H1 (cell line): ENCODE measurements at places on chromosomes 3 and 15.
A peak's percentile ranks its signal among the peaks of the same experiment; 100 is the strongest.

DNA sequence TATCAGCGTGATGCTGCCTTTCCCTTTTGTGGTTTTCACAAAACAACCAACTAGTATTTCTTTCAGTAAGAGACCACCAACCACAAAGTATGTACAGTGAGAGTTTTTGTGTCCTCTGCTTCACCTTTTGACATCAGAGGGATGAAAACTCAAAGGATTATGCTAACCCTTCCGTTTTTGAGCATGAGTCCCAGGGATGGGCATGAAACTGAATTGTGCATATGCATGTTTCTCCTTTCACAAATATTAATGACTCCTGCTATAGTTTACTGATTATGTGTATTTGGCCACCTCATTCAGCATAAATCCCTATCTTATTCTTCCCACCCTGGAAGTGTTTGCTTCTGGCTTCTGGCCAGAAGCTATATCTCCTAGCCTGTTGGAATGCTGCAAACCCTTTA is 59.2 kb downstream of the RSRC1 start:
- no peak for DNase-seq

DNA sequence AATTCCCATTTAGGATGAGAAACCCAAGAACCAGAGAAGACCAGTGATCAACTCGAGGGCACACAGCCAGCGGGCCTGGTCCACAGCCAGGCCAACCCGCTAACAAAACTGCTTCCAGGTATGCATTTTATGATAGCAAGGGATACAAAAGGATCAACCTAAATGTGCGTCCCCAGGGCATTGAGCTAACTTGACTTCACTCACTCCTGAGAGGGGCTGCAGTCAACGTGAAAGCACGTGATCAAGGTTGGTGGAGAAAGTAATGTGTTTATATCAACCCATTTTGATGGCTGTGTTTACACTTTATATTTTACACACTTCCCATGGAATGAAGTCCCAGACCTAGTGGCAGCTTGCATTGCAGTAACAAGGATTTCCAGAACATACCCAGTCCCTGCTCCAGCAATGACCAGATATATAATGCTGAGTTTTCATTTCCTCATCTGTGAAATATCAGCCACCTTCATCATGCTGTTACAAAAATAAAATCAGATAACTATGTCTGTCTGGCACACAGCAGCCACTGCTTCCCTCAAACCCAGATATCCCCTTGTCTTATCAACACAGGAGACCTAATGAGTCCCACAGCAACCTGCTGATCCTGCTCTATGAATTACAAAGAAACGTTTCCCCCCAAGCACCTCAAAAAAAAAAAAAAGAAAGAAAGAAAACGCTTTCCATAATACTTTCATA is 2.0 kb downstream of the KLHL6 start:
- DNase-seq: no peak

- DNase-seq: peak; percentile 67
Observed at GRCh38 chr3:52299879-52300611, 12.4 kb downstream of the GLYCTK start.

DNA sequence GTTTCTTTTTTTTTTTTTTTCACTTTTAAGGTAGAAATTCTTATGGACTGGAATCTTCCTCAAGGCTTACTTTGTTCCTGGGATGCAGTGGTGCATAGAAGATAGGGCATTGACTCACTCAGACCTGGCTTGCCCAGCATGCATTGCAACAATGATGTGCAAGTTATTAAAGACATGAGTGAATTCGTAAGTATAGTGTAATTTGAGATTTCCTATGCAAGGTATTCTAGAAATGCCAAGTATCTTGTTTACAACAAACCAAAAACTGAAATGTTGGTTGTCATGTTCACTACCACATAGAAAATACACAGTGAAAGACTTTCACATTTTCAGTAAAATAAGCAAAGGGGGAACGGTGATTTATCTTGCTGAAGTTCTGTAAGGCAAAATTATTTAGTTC is 56.5 kb upstream of the FNDC3B start:
- no peak for DNase-seq

- DNase-seq: no peak
Observed at GRCh38 chr3:171005648-171006047, 20.9 kb downstream of the SLC2A2 start.

DNA sequence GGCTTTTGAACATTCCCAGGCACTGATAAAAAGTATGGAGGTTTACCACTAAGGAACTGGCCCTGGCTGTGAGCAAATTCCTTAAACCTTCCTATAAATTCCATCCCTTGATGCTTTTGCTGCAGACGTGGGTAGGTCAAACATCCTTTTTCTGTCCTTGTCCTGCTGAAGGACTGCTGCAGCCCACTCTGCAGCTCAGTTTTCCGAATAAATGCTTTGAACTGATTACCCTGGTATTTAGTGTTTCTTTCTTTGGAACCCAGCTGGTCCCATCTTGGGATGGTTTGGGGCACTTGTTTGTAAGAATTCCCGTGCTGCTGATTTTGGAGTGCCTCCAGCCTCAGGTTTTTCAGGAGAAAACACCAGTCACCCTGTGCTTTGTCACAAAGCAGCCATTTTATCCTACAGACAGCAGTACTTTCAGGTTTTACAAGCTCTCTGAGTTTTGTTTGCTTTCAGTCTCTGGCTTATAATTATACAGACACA is 815.9 kb downstream of the VGLL3 start:
- DNase-seq: peak; percentile 51

DNA sequence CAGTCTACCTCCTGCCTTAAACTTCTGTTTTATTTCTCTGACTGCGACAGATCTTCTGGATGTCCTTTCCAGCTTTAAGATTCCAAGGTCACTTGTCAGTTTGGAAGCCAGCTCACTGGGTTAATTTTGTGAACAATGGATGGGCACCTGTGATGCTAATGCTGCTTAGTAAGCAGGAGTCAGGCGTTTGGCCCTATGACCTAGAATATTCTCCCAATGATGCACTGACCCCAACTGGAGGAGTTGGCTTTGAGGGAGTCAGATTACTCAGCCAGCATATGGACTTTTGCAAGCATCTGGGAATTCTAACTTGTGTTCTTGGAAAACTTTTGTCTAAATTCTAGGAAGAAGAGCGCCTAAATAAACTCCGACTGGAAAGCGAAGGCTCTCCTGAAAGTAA is 28.1 kb downstream of the HACD3 start:
- no peak for DNase-seq

DNA sequence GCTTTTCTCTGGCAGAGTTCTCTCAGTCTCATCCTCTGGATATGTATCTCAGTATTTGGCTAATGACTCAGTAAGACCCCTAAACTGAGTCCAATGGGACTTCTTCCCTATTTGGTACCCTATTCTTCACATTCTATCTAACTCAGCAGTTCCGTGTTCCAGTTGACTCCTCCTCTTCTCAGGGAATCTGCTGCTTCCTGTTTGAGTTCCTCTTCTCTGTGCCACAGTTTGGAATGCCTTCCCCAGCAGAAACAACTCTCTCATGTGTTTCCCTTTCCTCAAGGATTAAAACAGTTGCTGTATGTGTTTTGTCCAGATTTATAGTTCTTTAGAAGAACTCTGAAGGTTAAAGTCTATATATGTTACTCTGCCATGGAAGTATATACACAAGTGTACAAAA is 344.0 kb upstream of the RARB start:
- DNase-seq: no peak
